ENCODE measurements at places on chromosomes 2 and 18.

- no peak for DNase-seq
Observed at GRCh38 chr18:26304511-26304910, 78.3 kb downstream of the TAF4B start.

DNA sequence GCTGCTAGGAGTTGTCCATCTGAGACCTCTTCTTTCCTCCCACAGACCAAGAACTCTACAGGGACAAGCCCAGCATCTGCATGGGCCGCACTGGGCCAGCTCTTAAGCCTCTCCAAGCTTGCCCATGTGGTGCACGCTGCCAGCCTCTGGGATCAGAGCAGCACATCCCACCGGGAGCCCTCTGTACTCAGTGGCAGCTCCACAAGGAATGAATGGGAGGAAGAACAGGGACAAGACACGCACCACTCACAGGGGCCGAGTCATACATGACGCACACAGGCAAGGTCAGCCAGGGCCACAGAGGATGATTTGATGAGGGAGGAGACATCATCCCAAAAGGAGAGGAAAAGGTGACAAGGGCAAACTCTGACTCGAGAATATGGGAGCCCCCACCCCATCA, 268.3 kb downstream of the KLHL29 start:
- no peak for DNase-seq

DNA sequence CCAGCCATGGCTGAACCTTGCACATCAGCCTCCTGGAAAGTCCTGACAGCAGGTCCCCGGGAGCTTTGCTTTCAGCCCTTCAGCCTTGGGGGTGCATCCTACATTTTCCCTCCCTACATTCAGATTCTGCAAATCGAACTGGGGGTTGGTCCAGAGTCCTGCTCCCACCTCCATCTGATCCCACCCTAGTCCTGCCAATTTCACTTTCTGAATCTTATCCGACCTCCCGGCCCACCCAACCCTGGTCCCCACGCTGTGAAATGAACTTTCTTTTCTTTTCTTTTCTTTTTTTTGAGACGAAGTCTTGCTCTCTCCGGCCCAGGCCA, 47.8 kb upstream of the ODC1 start:
- no peak for DNase-seq

DNA sequence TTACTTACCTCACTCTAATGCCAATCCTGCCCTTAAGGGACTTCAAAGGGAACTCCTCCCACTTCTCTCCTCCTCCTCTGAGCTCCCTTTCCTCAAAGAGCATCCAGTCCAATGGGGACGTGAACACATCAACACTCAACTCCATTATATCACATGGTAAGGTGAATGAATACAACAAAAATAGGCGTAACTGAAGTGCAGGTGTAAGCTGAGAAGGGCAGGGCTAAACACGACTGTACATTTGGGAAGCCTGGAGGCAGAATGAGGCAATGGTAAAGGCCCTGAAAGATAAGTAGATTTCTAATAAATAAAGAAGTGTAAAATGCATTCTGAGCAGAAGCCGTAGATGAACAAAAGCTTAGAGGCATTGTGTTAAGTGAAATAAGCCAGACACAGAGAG, 226.1 kb upstream of the TRIB2 start:
- DNase-seq = no peak

DNA sequence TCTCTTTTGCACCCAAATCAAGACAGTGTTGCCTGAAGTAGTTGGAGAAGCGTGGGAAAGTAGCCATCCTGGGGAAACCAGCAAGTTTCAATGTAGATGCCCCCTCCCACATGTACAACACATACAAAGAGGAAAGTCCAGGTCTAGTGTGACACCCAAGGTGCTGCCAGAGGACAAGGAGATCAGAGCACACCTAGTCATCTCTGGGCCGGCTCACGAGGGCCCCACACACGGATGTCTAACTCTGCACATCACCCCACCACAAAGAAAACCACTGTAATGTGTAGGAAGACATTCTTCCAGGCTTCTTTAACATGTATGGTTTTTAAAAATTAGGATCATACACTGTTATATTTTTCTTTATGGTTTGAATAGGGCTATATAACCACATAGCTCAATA, 21.6 kb downstream of the PARD6G start:
- no peak for DNase-seq

GRCh38 chr18:10526561-10526949, 728 bp downstream of the NAPG start:
- DNase-seq = no peak

- no peak for DNase-seq
Observed at GRCh38 chr2:112150851-112151250, 12.7 kb downstream of the FBLN7 start.

DNA sequence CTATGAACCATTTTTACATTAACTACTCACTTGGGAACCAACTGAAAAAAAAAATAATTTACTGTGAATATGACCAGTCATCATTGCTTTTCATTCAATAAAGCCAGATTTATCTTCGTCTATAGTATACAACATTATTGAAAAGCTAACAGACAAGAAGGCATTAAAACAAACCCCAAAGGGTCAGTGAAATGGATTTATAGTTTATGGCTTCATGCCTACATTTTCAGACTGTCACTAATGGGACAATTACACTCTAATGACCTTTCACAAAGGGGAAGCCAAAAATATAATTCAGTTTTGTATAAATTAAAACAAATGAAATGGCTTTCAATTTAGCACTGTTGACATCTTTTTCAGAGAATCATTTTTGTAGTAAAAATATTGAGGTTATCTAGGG, 169.1 kb downstream of the DSEL start:
- DNase-seq = no peak

DNA sequence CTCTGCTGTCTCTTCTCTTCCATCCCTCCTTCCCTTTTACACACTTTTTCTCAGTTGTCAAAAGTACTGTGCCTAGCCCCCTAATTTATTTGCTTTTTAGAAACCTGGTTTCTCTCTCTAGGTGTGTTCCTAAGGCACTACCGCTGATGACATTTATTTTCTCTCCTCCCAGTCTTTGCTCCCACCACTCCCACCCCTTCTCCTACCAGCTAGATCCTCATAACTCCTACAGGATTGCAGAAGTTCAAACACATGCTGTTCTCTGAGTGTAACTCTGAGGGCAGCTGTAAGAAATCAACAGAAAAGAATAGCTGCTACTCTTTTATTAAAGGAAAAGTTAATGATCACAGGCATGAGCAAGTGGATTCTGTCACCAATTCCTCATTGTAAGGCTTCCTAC, 22.3 kb upstream of the LRRTM1 start:
- no peak for DNase-seq

- no peak for DNase-seq
Observed at GRCh38 chr2:128466776-128467175, 148.1 kb upstream of the HS6ST1 start.

DNA sequence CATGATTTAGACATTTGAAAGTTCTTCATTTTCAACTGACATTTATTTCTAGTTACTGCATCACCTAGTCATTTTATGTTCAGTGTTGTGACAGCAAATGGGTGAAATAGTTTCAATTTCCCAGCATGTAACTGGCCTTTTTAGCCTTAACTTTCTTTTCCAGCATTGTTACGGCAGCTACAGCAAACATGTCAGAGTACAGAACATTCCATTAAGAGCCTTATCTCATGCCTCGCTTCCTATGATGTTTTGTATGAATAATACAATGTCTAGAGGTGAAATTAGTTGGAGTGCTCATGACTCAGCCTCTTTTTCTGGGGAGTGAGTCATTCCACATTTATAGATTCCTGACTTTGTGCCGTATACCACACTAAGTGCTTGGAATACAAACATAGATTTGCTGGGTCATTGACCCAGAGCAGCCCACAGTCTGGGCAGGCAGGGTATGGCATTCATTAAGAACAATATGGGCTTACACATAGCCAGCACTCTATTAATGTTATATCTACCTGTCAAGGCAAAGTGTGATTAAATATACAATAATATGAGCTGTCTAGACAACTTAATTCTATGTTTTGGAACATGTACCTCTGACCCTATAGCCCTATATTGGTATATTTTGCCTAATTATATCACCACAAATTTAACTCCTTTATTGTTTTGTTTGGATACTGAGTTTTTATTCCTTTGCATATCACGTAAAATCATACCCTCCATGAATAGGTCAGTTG, 72.2 kb downstream of the MAP2 start:
- DNase-seq = peak; percentile 2

- DNase-seq = peak; percentile 15
Observed at GRCh38 chr18:35076135-35076924, 35.1 kb downstream of the MAPRE2 start.

GRCh38 chr2:207135801-207136457, 29.8 kb downstream of the KLF7 start:
- DNase-seq = peak; percentile 81

GRCh38 chr2:203673933-203674332, 32.5 kb upstream of the CD28 start:
- DNase-seq = peak; percentile 82

- no peak for DNase-seq
Observed at GRCh38 chr2:26892922-26893524, 45.1 kb downstream of the DPYSL5 start.

GRCh38 chr18:32542221-32542798, 71.6 kb upstream of the GAREM1 start:
- no peak for DNase-seq

GRCh38 chr18:24734058-24734457, 273.6 kb downstream of the HRH4 start:
- no peak for DNase-seq

DNA sequence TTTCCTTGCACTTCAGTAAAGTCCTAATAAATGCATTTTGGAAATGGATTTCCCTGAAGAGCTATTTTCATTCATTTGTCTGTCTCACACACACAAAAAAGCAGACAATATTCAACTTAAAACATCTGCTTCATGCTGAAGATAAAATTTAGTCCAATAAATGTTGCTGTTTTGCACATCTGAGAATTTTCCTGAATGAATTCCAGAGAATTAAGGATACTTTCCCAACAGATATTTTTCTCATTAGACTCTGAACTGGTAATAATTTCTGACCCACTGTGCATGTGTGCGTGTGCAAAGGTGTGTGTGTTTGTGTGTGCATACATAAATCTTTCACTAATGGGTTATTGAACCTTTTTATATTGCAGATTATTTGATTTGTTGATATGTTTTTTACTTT, 390.2 kb upstream of the TMEFF2 start:
- no peak for DNase-seq

DNA sequence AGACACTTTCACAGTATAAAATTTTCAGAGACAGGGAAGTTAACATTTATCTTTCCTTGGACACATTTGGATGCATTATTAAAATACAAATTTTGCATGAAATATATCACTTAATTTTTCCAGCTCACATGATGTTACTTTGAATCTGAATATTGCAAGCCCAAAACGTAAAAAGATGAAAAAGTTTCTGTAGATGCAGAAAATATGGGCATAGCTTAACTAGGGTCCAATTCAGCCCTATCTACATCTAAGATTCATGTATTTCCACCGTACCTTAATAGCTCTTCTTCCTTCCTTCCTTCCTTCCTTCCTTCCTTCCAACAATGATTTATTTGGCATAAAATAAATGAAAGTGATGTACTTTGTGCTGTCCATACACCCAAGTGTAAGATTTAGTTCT, 1084.6 kb upstream of the TMEFF2 start:
- no peak for DNase-seq

DNA sequence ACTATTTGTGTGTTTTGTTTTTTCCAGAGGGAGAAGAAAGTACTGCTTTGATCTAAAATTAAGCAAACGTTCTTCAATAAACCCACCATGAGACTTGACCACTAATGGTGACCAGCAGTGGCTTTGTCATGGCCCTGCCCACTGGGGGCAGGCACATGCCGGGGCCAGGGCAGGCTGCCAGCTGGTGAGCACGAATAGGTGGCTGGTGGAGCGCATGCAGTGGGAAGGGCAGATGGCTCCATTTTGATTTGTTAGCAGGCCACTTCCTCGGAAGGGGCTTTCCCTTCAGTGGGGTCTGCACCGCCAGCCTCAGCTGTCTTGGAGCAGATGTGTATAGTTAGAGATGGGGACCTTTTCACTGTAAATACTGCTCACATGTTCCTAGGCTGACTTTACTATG, 277.1 kb downstream of the SOX11 start:
- no peak for DNase-seq

DNA sequence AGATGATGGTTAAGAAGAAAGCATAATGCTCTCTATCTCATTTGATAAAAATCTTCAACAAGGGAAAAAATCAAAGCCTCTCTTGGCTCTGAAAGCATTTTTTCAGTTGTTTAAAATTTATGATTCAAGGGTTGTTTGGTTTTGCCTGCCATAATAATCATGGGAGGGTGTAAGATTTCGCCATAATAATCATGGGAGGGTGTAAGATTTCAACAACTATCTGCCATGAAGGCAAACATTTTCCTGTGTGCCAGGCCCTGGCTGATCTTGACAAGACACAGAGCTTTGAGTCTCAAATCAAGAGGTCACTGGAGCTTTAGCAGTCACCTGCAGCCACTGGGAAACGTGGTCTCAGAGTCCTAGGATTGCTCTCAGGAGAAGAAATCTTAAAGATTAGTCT, 175.1 kb upstream of the PIEZO2 start:
- no peak for DNase-seq

DNA sequence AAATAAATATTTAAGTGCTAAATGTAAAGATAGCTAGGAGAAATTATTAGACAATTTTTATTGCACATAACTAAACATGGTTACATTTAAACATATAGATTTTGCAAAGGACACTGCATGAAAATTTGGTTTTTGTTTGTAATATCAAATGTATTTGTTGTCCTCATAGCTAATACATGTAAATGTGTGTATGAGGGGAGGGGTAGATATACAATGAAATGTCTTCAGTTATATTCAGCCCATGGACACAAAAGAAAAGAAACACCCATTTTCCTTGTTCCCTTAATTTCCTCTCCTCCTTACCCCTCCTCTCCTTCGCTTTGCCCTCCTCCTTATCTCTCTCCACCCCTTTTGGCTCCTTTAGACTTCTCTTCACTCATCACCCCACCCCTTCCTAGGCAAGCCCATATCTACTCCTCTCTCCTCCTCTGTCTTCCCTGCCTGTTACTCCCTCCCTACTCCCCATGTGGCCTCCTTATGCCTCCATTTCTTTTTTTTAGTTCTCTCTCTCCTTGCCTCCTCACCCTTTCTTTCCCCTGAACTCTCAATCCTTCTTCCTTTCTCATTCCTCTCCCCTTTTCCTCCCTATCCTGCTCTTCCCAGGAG, 1.4 kb downstream of the COL3A1 start:
- no peak for DNase-seq

DNA sequence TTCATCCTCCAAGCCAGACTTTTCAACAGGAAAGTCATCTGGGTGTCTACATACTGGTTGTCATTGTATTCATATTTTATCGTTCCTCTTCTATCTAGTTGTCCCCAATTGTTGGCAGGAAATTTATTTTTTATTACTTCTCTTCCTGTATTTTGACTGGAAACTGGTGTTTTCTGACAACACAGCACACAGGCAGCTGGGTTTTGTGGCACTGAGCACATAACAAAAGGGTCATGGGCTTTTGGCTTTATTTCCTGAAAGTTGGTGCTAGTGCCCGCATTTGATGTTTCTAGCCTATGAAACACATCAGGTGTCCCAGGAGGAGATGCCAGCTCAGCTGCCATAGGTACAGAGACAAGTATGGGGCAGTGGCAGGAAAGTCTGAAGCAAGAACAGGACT, 126.4 kb downstream of the TMEM17 start:
- DNase-seq = peak; percentile 54

DNA sequence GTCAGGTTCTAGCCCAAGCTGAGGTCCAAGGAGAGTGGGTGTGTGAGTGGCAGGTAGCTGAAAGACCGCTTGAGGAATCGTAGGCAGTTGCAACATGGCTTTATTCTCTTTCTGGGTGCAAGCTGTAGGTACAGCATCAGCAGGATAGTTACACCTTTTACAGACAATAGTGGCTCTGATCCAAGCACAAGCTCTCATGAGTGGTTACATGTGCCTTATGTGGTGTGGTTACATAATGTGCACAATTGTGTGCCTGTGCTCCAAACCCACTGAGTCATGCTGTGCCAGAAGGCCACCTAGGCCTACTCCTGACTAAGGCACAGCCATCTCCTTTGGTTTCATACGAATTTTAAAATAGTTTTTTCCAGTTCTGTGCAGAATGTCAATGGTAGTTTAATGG, 227.6 kb downstream of the SATB2 start:
- DNase-seq = no peak

All from common myeloid progenitor, CD34-positive (primary cell).